Renal cortex interstitium (tissue), 15 donors: ENCODE measurements at places on chromosomes 7 and 10. TPM values are rescaled to one million over a fixed set of nuclear protein-coding genes. Genes with fewer than 3 reads are reported as not detected.

The PCLO gene
- polyA plus RNA-seq = 8.9 TPM

The ADCY1 gene
- polyA plus RNA-seq = 3.0 TPM

The NUTM2E gene
- polyA plus RNA-seq = 0.56 TPM

The NUTM2A gene
- polyA plus RNA-seq = 5.6 TPM

The LRRD1 gene
- polyA plus RNA-seq = 0.28 TPM

The TEX36 gene
- not detected for polyA plus RNA-seq

The PITRM1 gene
- polyA plus RNA-seq = 66.2 TPM

The HOXA2 gene
- 10.8 TPM for polyA plus RNA-seq

The SLC26A4 gene
- 1.6 TPM for polyA plus RNA-seq

DNA sequence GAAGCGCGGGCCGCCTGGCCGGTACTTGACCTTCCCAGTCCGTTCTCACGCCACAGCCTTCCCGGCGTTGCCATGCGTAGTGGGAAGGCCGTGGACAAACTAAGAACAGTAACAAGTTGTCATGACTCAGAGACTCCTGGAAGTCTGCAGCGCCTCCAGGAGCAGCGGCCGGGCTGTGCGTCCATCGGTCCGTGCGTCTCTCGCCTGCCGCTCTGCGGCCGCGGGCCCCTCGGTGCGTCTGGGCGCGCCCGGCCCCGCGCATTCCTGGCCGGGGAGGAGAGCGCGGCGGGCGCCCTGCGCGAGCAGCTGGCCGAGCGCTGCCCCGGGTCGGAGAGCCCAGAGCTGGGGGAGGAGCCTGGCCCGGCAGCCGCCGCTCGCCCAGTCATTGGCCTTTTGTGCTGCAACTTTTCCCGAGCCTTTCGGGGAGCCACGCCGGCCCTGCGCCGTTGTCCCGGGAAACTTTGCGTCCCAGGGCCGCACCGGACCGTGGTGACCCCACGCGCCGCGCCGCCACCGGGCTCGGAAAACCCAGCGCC, 123.7 kb downstream of the TACC2 start:
- peak; percentile 86 for DNase-seq

GRCh38 chr10:72285972-72286521, 12.3 kb downstream of the DDIT4 start:
- DNase-seq = no peak

- DNase-seq = no peak
These were observed 356.2 kb upstream of the NFE2L3 start for GRCh38 chr7:25795824-25796235.

GRCh38 chr10:34826221-34826620, 11.1 kb upstream of the PARD3 start:
- no peak for DNase-seq

DNA sequence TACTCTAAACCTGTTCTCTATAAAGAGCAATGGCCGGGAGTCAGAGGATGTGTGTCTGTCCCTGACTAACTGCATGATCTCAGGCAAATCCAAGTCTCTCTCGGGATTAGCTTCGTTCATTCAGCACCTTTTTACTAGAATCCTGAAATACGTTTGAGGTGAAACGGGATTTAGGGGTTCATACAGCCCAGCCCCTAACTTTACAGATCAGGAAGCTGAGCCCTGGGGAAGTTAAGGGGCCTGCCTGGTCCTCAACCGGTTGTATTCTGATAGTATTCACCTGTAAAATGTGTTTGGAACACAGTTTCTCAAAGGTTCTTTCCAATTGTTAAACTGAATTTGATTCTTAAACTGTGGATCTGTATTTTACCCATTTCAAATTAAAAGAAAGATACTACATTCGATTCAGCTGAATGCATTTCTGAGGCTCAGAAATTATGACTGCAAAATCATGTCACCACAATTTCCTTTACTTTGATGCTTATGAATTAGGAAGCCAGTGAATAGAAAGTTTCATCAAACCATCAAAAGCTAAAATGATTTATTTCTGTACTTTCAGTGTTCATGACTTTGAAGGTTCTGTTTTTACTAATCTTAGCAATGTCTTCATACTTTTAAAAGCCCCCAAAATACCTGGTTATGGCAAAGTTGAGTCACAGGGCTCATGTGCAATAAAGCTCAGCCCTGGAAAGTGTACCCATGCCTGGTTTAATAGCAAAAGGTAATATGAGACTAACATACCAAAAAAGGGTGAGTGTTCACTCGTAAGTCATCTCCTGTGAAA, 28.9 kb upstream of the EZH2 start:
- no peak for DNase-seq

GRCh38 chr10:67779465-67780203, 58.4 kb downstream of the DNAJC12 start:
- DNase-seq = peak; percentile 66

DNA sequence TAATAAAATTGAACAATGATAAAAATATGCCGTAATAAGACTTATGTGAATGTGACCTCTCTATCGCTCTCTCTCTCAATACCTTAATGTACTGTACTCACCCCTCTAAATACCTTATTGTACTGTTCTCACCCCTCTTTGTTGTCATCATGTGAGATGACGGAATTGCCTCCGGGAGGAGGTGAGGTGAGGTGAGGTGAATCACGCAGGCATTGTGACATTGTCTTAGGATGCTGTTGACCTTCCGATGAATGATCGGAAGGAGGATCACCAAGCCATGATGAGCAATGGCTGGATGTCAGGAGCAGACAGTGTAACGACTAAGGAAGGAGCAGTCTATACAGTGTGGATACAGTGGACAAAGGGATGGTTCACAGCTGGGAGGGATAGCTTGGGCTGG, 87.4 kb upstream of the FAM20C start:
- no peak for DNase-seq

GRCh38 chr10:129780901-129781795, 182.9 kb downstream of the EBF3 start:
- DNase-seq = no peak

- no peak for DNase-seq
These were observed 44.5 kb downstream of the HSPA12A start for GRCh38 chr10:116697816-116698215.

- peak; percentile 73 for DNase-seq
These were observed at the start of gene MET for GRCh38 chr7:116671681-116672595. TSS of gene MET (plus strand) at chr7:116672196. CDS start at chr7:116699085, 26,889 bp downstream.

GRCh38 chr10:69577268-69578232, 4.3 kb upstream of the NEUROG3 start:
- no peak for DNase-seq

DNA sequence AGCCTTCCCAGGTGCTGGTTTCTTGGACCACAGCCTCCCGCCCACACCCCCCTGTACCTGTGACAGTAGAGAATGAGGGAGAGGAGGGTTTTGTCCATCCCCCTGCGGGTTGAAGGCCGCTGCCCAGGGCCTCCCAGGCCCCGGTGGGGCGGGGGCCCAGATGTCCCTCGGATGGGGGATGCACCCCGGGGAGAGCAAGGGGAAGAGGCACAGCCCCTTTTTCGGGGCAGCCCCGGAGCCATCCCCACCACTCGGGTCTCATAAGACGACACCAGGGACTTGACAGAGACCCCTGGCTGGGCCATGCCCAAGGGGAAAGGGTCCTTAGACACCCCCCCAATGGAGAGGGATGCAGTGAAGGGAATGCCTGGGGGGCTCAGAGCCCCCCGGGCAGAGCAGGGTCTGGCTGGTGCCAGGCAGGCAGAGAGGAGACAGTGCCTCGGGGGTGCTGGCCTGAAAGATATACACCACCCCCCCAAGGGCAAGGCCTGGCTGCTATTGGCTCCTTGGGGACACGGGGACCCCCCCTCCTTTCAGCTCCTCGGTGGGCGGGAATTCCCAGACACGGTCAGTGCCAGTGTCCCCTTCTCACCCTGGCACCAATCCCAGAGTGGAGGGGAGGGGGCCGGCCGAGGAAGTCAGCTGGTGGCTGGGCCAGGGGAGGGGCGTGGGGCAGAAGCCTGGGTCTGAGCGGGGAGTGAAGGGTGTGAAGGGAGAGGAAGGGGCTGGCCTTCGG, 3.7 kb upstream of the SPACDR start:
- no peak for DNase-seq

- DNase-seq = no peak
These were observed 200.2 kb upstream of the SEMA3E start for GRCh38 chr7:83849131-83849530.

DNA sequence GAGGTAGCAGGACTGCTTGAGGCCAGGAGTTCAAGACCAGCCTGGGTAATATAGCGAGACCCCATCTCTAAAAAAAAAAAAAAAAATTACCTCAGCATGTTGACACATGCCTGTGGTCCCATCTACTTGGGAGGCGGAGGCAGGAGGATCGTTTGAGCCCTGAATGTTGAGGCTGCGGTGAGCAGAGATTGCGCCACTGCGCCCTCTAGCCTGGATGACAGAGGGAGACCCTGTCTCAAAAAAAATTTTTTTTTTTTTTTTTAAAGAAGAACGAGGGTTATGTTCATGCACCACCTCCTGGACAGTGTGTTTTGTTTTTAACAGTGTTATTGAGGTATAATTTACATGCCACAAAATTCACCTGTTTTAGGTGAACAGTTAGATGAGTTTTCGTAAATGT, 51.1 kb upstream of the SEPHS1 start:
- no peak for DNase-seq

DNA sequence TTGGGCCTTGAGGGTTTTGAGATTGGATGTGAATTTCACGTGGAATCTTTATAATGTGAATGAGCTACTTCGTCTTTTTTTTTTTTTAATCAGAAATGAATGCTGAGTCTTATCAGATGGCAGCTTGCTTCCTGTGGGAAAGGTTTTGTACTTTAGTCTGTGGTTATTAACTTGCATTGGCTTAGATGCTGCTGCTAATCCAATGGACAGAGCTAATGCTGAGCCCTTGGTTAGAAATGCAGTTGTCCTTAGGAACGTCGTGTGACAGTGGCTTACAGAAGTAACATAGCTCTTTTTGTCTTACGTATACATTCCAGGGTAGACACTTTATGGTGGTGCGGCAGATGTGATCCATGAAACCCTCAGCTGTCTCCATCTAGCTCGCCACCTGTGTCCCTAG, 32.8 kb downstream of the ADCY1 start:
- DNase-seq = no peak
